ENCODE measurements at places on chromosomes 2 and 18.

DNA sequence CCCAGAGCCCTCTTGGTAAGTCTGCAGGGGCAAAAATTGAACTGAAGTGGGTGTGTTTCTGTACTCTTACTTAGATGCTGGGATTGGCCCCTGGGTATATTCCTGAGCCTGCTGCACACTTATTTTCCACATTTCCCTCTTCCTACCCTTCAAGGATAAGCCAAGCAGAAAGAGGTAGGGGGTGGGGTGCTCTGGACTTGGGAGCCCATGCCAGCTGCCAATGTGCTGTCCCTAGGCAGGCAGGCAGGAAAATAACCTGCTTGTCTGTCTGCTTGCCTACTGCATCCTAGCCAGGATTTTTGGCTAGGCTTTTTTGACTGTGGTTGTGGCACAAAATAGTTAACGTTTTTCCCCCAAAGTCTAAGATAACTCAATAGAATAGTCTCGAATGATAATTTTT lies 234.3 kb downstream of the ALK start:
- no peak for DNase-seq

DNA sequence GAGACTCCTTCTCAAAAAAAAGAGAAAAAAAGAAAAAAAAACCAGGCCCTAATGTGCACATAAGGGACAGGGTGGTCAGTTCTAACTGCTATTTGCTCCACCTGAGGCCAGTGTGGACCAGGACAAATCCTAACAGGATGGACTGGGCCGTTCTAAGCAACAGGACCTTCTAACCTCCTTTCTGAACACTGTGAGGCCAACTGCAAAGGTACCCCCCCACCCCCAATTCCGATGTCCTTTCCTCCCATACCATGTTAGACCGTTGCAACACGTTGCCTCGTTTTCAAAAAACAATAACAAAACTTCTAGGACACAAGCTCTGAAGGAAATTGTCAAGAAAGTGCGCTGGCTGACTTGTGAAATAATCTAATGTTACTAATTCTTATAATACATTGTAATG lies 1.2 kb downstream of the THAP4 start:
- DNase-seq: no peak

DNA sequence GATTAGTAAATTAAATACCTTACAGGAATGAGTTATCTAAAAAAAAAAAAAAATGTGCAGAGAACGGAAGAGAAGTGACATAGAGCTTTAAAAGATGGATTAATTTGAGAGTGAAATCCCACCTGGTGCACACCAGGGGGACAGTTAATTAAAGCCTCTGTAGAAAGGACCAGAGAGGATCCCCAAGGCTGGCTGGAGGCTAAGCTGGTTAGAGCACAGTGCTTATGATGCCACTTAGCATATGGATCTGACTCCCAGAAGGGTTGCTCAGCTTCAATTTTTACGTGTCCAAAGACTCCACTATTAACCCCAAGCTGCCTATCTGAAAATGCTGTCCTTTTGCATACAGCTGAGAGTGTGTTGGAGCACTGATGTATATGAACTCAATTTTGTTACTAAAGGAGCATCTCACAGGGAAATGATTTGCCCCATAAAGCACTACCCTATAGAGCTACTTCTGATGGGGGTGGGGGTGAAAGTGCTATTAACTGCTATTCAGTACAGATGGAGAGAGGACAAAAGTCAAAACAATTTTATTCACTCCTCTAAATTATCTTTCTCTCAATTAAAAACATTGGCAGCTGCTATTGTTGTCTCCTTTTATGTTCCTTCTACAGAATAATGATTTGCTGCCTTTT lies 15.2 kb upstream of the SLC8A1 start:
- DNase-seq: no peak

DNA sequence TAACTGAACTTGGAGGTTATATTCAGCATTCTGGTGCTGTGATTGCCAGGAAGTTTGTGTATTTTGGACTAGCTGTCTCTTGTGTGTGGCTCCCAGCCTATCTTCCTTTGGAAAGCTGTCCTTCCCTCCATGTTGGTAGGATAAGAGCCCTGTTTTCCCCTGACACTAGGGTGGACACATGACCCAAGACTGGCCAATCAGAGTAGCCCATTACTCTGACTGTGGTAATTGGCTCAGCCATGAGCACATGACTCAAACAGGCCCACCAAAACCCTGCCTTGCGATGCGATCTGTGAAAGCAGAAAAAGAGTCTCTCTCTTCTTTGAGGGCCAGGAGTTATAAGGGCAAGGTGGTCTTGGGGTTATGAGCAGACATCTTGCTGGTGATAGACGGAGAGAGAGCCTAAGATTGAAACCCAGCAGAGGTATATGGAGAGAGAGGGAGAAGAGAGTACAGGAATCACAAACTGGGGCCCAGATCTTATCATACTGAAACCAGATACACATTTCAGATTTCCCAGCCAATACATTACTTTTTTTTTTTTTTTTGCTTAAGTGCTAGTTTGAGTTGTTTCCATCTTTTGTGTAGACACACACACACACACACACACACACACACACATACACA lies 45.3 kb upstream of the SERPINE2 start:
- no peak for DNase-seq

- no peak for DNase-seq
Observed at GRCh38 chr2:104865096-104865470, 11.2 kb downstream of the POU3F3 start.

DNA sequence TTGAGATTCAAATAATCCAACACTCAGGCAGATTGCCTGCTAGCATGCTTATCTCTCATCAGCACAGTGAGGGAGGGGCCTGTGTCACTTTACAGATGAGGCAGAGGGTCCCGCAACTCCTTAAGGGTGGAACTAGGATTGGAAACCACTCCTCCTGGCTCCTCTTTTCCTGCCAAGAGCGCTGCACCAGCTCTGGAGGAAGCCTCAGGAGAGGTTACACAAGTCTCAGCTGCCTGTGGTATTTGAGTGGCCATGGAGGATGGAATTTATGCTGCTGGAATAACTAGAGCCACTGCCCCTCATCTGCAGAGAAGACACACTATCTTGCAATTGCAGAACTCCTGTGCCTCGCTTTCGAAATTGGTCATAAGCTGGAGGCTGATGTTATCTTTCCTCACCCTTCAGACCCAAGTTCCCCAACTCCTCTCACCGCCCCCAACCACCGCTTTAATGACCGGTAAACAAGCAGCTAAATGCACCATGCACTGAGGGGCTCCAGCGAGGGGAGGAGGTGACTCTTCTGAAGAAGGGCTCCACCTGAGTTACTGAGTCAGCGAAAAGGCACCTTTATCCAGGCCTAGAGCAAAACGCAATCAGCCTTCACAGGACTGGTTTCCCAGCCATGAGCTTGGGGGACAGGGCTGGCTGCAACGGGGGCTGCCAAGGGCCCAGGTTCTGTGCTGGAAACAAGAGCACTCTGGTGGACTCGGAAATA lies 245.8 kb downstream of the SOX11 start:
- no peak for DNase-seq

DNA sequence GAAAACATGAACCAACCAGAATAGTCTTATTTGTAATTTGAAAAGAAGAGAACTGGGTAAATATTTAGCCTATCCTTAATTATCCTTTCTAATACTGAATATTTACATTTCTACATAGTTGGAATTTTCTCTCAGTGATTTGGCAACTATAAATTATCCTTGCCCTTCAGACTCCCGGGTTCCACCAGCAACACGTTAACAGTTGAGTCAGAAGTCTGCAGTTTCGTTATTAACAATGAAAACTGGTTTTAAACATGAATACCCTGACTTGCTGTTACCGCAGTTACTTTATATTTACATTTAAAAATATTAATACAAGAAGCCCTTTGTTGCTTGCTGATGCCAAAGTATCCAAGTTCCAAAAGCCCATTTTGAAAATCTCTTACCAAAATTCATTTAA lies 673.0 kb downstream of the ARHGAP15 start:
- no peak for DNase-seq

DNA sequence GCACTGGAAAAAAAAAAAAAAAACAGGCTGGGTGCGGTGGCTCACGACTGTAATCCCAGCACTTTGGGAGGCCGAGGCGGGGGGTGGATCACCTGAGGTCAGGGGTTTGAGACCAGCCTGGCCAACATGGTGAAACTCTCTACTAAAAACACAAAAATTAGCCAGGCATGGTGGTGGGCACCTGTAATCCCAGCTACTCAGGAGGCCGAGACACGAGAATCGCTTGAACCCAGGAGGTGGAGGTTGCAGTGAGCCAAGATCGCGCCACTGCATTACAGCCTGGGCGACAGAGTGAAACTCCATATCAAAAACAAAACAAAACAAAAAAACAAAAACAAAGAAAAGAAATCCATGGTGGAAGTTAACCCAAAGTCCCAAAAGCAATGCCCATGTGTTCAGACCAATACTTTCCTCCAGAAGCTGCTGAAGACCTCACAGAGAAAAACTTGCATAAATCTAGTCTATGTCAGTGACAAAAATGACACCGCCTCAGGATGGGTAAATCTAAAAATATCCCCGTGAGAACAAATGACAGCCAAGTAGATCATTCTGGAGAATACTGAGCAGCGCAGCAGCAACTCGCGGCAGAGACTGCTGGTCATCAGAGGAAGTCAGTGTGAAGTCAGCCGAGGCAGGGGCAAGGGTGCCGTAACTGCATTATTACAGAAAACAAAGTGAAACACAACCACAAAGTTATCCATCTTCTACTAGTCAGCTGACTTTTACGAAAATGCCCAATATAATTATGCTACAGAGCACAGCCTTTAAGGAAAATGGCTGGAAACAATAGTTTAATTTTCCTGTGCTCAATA lies 41.0 kb downstream of the LPIN2 start:
- DNase-seq: peak; percentile 85

DNA sequence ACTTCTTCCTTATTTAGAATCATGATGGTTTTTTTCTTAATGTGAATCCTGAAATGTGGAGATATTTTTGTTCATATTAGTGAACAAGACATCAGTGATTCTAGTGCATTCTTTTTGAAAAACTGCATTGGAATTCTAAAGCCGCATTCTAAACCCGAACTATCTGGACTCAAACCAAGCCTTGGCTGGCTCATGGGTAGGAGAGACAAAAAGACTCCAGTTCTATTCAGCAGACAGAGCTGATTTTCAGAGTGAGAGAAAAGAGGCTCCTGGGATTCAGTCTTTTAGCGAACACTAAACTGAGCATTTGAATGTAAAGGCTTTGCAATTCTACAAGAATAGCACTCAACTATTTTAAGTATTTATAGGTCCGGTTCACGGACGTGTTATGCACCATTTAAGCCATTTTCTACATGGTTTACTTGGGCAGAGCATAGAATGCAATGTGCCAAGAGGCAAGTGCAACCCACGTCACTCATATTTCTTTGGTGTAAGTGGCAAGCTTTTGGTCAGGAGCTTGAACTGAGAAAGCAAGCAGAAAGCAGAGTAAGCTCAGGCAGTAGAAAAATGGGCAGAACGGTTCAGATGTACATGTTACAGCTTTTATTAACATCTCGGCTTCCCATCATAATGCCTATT lies 227.3 kb upstream of the RAB12 start:
- no peak for DNase-seq

Data from CD4-positive, alpha-beta T cell treated with Interleukin-12 subunit alpha and Interleukin-12 subunit beta, for 1 hour (primary cell).